ENCODE measurements at places on chromosomes 7 and 10. TPM values are rescaled to one million over a fixed set of nuclear protein-coding genes. Genes with fewer than 3 reads are reported as not detected.
A peak's percentile ranks its signal among the peaks of the same experiment; 100 is the strongest.

LFNG gene
- 14.7 TPM for total RNA-seq

SLC16A12 gene
- 0.08 TPM for total RNA-seq

ANXA8L1 gene
- not detected for total RNA-seq

DNA sequence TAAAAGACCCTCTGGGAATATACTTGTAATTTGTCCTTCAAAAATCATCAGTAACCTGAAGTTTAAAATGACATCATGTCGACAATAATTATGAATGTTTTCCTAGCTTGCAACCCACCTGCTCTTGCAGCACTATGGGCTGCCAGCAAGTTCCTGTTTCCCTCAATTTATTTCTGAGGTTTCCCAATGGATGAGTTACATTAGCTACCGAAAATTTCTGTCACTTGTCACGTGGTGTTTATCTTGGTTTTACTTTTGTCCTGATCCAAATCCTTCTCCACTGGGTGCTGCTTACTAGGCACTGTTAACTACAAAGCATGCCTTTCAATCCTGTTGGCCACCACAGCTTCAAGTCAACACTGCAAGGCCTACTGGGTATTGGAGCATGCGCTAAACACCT, 31.5 kb downstream of the GIMAP8 start:
- DNase-seq: no peak

- DNase-seq: no peak
Measured at GRCh38 chr7:135100856-135101255, 47.0 kb upstream of the TMEM140 start.

DNA sequence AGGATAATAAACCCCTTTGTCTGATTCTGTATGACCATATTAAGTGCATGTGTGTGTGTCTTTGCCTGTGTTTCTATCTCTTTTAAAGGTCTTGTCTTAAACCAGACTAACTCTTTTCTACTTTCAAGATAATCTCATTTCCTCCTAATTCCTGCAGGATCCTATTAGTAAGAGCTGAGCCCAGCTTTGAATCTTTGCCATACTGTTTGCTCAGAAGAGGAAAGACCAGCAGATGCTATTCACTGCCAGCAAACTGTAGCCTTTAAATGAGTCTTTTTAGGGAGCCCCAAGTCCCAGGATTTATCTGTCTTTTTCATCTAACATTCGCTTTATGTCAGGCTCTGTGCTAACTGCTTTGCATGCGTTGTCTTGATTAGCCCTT, 2.9 kb downstream of the GPR158 start:
- no peak for DNase-seq

GRCh38 chr7:20122073-20122472, 95.1 kb downstream of the MACC1 start:
- DNase-seq: no peak

DNA sequence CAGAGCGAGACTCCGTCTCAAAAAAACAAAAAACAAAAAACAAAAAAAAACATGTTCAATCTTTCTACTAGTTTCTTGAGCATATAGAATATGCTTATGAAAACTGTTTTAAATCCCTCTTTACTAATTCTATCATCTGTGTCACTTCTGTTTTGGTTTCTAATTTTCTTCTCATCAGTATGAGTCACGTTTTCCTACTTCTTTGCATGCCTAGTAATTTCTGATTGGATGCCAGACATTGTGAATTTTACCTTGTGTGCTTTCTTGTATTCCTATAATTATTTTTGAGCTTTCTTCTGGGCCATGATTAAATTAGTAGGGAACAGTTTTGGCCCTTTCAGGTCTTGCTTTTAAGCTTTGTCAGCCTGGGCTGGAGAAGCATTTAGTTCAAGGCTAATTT, 9.9 kb downstream of the MICU1 start:
- no peak for DNase-seq

- no peak for DNase-seq
Measured at GRCh38 chr7:45001138-45001694, 1.2 kb downstream of the CCM2 start.

GRCh38 chr10:114337510-114338462, 66.5 kb downstream of the AFAP1L2 start:
- no peak for DNase-seq

DNA sequence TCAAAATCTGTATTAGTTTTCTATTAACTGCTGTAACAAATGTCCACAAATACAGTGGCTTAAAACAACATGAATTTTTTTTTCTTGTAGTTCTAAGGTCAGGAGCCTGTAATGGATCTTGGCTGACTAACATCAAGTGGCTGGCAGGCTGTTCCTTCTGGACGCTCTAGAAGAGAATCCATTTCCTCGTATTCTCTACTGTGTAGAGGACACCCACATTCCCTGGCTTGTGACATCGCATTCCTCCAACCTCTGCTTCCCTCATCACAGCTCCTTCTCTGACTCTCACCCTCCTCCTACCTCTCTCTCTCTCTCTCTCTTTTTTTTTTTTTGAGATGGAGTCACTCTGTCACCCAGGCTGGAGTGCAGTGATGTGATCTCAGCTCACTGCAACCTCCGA, 4.8 kb upstream of the CALHM1 start:
- no peak for DNase-seq

DNA sequence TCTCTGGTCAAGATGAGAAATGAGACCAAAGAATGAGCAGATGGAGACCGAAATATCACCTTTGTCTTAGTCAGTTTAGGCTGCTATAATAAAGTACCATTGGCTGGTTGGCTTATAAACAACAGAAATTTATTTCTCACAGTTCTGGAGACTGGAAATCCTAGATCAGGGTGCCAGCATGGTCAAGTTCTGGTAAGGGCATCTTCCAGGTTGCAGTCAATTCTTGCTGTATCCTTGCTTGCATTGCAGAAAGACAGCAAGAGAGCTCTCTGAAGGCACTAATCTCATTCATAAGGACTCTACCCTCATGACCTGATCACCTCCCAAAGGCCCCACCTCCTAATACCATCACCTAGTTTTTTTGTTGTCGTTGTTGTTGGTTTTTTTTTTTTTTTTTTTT, 52.7 kb upstream of the MKLN1 start:
- DNase-seq: no peak

GRCh38 chr7:34837801-34838201, 179.8 kb downstream of the NPSR1 start:
- DNase-seq: peak; percentile 96

Data from H4 (cell line).